Mesenchymal stem cell (in vitro differentiated cells and primary cell): ENCODE measurements at places on chromosomes 6 and 20.

GRCh38 chr20:52411611-52412010, 220.0 kb upstream of the ZFP64 start:
- DNase-seq: no peak

GRCh38 chr6:87993356-87993755, 54.3 kb upstream of the SPACA1 start:
- no peak for DNase-seq

DNA sequence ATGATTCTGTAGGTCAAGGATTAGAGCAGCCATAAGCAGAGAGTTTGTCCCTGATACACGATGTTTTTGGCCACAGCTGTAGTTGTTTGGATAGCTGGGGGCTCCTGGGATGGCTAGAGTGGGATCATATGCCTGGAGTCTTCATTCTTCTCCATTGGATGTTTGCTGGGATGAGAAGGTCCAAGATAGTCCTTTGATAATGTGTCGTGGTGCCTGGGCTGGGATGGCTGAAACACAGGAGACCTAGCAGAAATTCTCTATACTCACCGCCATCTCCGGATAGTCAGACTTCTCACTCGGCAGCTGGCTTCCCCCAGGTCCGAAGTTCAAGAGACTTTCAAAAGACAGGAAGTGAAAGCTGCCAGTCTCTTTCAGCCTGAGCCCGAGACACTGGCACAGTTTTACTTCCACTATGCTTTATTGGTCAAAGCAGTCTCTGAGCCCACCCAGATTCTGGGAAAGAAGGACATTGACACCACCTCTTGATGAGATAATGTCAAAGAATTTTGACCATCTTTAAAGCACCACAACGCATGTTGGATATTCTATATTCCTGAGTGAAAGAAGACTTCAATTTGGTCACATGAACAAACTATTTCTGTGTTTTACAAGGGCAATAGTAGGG, 16.0 kb downstream of the MARCKS start:
- no peak for DNase-seq

GRCh38 chr6:40444312-40444711, 142.9 kb downstream of the LRFN2 start:
- no peak for DNase-seq

GRCh38 chr6:170516783-170517616, 36.1 kb downstream of the PSMB1 start:
- DNase-seq: peak; percentile 78

- peak; percentile 54 for DNase-seq
These were observed 7.5 kb upstream of the CCDC28A start for GRCh38 chr6:138765896-138766655.

DNA sequence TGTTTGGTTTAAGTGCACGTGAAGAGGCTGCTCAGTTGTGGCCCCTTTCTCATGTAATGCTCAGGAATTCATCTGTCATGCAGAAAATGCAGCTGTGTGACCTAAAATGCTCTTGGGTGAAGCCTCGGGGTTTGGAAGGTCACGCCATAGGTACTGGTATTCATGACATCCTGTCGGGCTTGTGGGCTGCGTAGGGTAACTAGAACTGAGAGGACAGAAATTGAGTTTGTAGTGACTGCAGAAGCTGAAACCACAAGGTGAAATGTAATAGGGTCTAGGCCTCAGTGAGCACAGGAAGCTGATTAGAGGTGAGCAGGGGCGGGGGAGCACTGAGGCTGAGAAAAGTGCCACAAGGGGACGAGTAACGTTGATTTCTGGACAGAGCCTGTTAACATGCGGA, 128.8 kb downstream of the SOBP start:
- no peak for DNase-seq

GRCh38 chr6:1023229-1023628, 288.7 kb upstream of the FOXQ1 start:
- DNase-seq: no peak

- DNase-seq: no peak
These were observed 7.7 kb upstream of the ZNF343 start for GRCh38 chr20:2516399-2516798.

DNA sequence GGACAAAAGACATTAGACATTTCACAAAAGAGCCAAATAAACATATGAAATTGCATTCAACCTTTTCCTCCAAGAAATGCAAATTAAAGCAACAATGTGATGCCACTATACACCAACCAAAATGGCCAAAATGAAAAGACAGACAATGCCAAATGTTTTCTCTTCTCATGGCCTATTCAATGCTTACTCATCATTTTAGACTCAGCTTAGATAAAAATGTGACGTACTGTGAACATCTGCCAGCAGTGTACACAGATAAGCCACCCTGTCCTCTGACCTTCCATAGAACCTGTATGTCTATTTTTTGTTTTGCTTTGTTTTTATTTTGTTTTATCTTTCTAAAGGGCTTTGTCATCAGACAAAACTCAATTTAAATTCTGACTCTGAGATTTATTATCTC, 385.2 kb downstream of the FRK start:
- DNase-seq: no peak

- no peak for DNase-seq
These were observed 4.4 kb downstream of the CPNE1 start for GRCh38 chr20:35660122-35660937.

GRCh38 chr20:59323731-59324130, 23.3 kb downstream of the EDN3 start:
- DNase-seq: no peak

DNA sequence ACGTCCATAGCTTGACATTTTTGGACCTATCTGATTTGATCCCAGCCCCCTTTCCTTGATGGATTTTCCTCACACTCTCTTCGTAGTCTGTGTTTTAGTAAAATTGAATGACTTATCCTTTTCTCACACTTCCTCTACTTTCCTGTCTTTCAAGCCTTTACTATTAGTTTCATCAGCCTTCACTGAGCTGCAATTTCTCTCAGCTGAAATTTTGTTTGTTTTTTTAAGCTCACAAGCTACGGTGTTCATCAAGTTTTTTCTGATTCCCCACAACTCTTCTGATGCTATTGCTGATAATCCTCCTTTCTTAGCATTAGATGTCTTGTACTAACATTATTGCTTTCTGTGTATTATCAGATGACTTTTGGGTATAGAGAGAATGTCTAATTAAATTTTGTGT, 263.7 kb downstream of the TBX18 start:
- DNase-seq: no peak

DNA sequence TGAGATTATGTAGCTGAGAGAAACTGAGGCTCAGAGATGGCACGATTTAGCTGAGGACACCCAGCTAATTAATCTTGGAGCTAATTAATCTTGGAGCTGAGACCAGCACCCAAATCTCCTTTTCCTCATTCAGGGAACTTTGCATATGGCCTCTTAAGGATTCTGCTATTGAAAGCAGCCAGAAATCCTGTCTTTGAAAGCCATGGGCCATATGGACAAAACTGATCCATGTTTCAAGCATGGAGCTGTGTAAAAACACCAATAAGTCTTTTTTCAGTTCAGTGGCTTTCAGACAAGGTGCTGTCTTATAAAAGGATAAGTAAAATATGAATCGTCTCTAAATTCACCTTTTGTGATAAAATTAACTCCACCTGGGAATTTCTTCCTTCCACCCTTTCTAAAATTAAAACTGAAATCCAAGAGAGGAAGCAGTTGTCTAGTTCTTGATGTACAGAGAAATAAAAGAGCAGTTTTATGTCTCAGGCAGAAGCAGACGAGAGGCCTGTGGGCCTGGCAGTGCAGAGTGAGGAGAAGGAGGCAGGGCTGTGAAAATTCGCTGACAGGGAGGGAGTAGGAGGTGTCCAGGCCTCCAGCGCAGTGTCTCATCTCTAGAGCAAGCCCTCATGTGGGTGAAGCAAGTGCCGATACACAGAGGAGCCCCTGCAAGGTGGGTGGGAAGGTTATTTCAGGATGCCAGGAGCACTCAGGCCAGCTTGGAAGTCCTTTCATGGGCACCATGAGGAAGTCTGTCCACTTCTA, 266.9 kb downstream of the UST start:
- no peak for DNase-seq

DNA sequence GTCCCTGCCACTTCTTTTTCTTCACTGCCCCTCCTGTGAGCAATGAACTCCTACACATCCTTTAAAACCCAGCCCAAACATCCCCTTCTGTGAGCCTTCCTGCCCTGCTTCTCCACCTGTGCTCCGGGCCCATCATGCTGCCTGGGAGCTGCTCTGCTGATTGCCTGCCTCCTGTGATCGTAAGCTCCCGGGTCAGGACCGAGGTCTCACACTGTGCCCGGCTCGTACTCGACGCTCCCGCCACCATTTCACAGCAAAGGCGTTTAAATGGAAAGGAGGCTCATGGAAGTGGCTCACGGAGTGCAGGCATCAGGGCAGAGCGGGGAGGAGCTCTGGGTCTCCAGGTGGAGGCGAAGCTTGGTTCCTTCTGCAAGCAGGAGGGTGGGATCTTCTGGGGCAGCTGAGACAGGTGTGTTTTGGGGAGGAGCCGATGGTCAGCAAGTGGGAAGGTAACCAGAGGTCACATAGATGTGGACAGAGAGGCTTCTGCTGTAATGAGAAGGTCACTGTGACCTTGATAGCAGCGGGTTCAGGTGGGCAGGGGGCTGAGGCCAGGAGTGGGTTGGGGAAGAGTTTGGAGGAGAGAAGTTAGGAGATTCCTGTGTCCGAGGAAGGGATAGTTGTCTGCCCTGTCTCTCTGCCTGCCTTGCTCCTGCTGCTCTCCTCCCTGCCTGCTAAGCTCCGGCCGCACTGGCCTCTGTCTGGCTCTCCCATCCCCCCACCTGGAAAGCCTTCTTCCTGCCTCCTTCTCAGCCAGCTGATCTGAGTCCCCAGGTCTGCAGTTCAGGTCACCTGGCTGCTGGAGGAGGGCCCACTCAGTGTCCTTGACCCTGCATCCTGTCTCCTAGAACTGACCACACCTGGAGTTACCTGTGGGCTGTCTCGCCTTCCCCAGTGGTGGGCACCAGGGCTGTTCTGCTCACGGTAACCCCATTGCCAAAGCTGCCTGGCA, 52.7 kb upstream of the FRMD1 start:
- DNase-seq: no peak

DNA sequence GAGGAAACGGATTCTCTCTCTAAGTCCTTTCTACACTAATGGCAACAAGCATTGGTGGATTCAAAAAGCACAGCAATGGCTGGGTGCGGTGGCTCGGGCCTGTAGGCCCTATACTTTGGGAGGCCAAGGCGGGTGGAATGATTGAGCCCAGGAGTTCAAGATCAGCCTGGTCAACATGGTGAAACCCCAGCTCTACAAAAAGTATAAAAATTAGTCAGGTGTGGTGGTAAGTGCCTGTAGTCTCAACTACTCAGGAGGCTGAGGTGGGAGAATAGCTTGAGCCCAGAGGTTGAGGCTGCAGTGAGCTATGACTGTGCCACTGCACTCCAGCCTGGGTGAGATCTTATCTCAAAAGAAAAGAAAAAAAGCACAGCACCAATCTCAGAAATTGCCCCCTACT, 19.3 kb downstream of the PAQR8 start:
- no peak for DNase-seq

GRCh38 chr6:121678245-121678644, 242.8 kb downstream of the GJA1 start:
- DNase-seq: no peak

DNA sequence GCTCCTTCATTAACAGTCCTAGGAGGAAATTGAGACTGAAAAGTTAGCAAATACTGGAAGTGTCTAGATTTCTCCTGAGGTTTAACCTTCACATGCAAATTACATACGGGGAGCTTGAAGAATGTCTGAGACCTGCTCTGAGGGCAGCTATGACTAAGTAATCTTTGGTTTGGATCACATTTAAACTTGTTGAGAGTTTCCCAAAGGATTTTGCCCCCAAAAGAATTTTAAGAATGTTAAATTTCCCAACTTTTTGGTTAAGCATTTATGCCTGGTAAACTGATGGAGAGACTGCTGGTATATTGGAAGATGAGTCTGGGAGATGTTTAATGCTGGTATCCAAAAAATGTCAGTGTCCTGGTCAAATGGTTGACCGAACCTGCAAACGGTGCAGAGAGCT, 97.0 kb downstream of the RREB1 start:
- DNase-seq: peak; percentile 8

GRCh38 chr6:170166511-170167122, 124.3 kb downstream of the DLL1 start:
- DNase-seq: no peak

DNA sequence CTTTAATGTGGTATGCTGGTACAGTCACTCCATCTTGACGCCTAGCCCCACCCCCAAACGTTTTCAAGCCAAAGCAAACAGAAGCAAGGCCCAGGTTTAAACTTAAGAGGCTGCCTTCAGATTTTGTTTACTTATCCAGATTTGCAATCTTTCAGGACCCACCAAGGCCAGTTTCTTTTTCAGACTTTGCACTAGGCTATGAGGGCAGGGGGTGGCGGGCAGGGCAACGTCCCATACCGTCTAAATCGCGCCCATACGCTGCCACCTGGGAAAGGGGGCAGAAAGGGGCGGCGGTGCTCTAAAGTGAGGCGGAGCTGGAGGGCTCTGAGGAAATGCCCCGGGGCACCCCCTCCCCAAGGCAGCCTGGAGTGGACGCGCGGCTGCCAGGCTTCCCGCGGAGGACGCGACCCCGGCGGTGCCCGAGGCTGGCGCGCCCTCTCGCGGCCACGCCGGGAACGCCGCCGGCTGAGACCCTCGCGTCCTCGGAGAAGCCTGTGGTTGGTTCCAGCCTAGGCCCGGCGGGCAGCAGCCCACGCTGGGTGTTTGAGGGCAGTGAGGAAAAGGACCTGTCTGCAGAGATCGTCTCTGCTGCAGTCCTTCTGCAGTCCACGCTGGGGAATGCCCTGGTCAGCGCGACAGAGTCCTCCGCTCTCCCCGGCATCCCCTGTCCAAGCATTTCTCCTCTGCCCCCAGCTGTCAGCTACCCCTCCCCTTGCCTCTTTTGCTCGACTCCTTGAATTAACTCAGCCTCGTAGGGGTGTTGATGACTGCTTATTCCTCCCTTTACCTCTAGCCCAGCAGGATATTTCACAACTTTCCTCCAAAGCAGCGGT, 129.2 kb upstream of the PRND start:
- peak; percentile 28 for DNase-seq

DNA sequence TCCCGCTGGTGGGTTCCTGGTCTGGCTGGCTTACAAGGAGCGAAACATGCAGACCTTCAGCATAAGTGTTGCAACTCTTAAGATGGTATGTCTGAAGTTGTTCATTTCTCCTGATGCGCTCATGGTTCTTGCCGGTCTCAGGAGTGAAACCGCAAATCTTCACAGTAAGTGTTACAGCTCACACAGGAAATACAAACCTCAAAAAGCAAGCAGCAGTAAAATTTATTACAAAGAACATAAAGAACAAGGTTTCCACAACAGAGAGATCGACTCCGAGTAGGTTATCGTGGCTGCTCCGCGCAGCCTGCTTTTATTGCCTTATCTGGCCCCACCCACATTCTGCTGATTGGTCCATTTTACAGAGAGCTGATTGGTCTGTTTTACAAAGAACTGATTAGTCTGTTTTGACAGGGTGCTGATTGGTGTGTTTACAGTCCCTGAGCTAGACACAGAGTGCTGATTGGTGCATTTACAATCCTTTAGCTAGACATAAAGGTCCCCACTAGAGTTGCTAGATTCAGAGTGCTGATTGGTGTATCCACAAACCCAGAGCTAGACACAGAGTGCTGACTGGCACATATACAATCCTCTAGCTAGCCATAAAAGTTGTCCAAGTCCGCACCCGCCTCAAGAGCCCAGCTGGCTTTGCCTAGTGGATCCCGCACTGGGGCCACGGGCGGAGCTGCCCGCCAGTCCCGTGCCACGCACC, 39.2 kb downstream of the TRIM27 start:
- no peak for DNase-seq
